Gastrocnemius medialis (tissue), 4 donors: ENCODE measurements at places on chromosomes 2 and 18. TPM values are rescaled to one million over a fixed set of nuclear protein-coding genes. Genes with fewer than 3 reads are reported as not detected.
A peak's percentile ranks its signal among the peaks of the same experiment; 100 is the strongest.

DNA sequence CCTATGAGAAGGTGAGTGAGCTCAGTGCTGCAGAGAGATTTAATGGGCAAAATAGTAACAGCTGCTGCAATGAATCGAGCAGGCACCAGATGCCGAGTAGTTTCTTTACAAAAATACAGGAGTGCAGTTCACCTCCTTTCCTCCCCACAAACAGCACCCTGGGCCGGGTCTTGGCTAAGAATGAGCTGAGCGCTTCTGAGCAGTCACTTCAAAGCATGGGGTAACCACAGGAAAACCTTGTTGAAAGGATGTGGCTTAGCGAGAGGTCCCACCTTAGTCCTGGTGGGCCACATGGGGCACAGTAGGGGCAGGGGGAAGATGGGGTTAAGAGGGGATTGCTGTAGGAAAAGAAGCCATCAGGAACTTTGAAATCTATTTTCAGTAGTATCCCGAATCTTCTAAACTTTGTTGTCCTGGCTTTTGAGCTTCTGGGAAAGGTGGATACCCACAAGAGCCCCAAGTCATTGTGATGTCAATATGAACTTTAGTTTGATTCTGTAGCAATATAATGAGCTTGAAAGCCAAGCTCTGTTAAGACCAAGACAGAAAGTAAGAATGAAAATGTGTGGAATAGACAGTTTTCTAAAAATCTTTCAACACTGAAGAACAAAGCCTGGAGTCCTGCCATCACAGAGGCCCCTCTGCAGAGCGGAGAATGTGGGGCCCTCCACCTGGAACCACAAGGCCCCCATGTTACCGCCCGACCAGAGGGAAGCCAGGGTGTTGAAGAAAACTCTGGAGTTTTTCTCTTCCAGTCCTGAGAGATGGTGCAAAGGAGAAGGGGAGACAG lies 101.0 kb upstream of the ZNF236 start:
- DNase-seq, result no peak

Gene PID1
- 18.5 TPM for total RNA-seq

Gene MC5R
- total RNA-seq, result not detected

- DNase-seq, result no peak
Observed at GRCh38 chr2:199404841-199405240, 52.9 kb downstream of the SATB2 start.

Gene METTL8
- 10.3 TPM for total RNA-seq

Gene NT5DC4
- not detected for total RNA-seq

DNA sequence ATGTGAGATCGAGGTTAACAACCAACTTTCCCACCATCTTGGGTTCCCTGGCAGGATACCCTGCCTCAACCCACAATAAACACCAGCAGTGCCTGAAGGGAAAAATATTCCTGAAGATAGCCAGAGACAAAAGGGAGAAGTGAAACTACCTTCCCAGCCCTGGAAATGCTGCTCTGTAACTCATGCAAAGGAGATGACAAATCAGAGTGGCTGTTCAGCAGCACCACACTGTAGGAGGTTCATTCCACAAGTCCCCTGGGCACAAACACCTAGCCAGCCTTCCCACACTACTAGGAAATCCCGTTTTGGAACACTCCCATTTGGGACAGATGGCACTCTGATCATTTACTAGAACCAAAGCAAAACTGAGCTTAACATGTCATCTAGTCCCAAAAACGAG lies 190.7 kb upstream of the RBBP8 start:
- DNase-seq, result no peak

GRCh38 chr2:106197878-106198277 lies 3.8 kb upstream of the UXS1 start:
- DNase-seq, result no peak

- DNase-seq, result no peak
Observed at GRCh38 chr18:7590826-7591560, 23.9 kb downstream of the PTPRM start.

Gene CRYGD
- not detected for total RNA-seq

DNA sequence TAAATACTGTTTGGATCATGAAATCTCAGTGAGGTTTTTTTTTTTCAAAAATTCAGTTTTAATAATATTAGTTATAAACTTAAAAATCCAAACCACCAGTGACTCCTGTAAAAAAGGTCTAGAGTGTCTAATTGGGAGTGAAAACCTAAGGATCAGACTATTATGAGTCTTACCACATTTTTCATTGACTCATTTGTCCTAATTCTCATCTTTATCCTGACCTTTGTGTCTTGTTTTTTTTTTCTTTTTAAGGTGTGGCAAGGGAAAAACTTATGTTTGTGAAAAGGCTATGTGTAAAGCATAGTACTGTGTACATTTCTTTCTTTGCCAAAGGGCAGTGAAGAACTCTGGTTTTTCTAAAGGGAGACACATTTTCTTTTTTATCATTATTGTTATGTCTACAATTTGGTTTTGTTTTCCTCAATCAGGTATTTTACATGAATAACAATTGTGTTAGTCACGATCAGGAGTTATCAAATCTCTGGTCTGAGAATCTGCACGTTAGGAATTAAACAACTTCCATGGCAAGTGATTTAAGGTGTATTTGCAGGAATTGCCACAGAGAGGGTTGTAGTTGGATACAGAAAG lies 52.6 kb downstream of the RHBDD1 start:
- DNase-seq, result no peak

DNA sequence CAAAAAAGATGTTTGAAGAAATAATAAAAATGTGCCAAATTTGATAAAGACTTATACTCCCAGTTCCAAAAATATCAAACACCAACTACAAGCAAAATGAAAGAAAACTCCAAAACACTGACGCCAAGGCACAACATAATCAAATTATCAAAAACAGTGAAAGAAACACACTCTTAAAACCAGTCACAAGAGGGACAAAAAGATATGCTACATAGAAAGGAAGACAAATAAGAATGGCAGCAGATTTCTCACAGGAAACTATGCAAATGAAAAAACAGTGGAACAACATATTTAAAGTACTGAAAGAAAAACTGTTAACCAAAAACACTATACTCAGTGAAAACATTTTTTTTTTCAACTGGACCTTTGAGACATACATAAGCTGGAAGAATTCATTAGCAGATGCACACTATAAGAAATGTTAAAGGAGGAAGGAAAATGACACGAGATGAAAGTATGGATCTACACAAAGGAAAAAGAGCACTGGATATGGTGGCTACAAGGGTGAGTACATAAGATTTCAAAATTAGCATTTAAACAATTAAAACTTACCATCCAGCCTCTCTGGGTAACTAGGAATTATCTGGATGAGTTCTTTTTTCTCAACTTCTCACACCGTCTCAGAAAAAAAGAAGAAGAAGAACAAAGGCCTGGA lies 94.0 kb upstream of the ACVR1C start:
- no peak for DNase-seq

- no peak for DNase-seq
Observed at GRCh38 chr2:11835403-11835802, 89.0 kb downstream of the LPIN1 start.

DNA sequence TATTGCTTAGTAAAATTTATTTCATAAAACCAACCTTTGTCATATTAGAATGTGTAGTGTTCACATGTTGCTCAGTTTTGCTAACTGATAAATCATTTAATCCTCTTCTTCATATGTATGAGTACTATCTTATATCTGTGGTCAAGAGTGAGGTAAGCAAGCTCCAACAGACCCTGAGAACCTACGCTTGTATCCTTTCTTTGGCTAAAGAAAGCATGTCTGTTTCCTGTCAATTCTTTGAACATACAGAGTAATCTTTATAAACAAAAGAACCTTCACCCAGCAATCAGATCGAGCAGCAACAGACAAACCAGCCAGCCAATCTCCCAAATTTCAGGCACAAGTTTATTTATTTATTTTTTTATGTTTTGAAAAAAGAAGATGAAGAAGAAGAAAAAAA lies 6.4 kb downstream of the ADCYAP1 start:
- DNase-seq, result no peak

- DNase-seq, result no peak
Observed at GRCh38 chr2:132757002-132757589, 87.1 kb upstream of the LYPD1 start.

DNA sequence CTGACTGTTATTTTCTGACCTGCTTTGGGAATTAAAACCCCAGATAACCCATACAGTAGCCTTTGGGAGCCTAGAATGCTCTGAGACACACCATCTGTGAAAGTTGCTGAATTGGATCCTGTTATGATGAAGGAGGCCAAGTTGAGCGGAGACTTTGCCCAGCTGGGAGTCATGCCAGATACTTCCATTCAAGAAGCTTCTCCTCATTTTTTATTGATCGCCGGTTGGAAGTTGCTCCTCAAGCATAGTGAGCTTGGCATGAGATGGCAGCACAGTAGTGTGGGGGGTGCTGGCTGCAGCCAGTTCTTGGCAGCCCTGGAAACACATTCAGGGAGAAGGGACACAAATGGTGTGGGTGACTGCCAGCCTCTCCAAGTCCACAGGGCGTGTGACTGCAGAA lies 270.7 kb upstream of the NRP2 start:
- peak; percentile 2 for DNase-seq

DNA sequence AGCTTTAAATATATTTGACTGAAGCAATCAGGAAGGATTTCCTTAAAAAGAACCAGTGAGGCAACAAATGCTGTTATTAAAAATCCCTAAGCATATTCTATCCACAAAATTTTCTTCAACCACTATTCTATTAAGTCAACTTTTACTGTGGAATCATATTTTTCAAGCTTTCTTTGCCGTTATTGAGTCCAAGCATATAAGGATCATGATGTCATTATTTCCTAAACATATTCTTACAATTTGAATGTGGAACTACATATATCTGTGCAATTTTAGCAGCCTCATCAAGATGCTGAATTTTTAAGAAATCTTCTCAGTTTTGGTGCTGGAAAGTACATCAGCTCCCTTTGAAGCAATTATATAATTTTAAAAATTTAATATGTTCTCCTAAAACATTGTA lies 5.6 kb downstream of the IFIH1 start:
- no peak for DNase-seq

GRCh38 chr2:131077182-131077846 lies 15.9 kb downstream of the FAM168B start:
- DNase-seq, result peak; percentile 53

Gene NGEF
- total RNA-seq, result 1.5 TPM

DNA sequence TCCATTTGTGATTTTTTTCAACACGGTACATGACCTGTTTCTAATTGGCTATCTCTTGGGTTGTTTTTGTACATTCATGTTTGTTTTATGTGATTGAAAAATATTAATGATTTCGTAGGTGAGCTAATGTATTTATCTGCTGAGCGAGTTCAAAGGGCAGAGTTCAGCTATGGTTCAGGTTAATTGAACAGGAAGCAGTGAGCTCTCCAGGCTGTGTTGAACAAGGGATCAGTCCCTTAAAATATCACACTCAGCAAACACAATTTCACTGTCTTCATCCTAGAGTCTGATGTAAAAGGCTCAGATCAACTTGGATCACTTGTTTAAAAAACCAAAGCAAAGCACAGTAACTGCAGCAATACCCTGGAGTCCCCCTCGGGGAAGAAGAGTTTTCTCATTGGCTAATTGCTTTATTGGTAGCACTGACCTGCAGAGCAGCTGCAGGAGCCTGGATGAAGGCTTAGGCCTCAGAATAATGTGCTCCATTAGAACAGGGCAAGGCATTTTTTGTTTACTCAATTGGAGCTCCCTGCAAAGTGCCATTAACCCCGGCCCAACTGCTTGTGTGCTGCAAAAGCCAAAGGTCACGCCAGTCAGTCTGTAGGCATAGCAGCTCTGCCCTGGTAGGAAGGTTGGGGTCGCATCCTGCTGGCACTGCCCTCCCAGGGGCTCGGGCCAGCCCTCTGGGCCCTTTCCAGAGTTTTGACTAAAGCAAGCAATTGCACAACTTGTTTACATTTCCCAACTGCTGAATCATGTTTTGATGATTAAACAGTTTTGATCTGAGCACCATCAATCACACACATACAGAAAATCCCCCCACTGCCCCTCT lies 10.5 kb downstream of the ONECUT2 start:
- DNase-seq, result no peak

Gene C2orf66
- total RNA-seq, result not detected

GRCh38 chr2:85017411-85018048 lies 46.6 kb downstream of the KCMF1 start:
- DNase-seq, result no peak

- no peak for DNase-seq
Observed at GRCh38 chr2:136386046-136386445, 268.1 kb upstream of the CXCR4 start.

GRCh38 chr18:73696698-73697097 lies 450.9 kb downstream of the FBXO15 start:
- DNase-seq, result no peak

Gene AOX1
- 39.3 TPM for total RNA-seq

GRCh38 chr18:24741965-24742724 lies 281.7 kb downstream of the HRH4 start:
- no peak for DNase-seq

DNA sequence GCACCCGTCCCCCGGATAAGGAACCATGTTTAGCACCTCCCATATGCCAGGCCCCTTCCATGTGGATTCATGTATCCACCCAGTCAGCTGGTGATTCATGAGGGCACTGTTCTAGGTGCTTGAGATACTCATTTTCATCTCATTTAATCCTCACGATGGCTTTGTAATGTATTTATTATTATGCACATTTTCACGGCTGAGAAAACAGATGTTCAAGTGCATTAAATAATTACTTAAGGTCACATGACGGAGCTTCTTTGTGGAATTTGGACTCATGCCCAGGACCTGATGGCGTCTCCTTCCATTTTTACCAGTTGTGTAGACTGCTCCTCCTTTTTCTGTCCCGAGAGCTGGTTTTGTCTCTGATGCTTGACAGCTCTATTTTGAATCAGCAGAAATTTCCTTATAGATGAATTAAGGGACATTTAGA lies 72.2 kb upstream of the RBM44 start:
- DNase-seq, result no peak

Gene KYNU
- total RNA-seq, result 2.0 TPM

Gene IL18R1
- 0.36 TPM for total RNA-seq

Gene SPATA3
- not detected for total RNA-seq

Gene FMNL2
- total RNA-seq, result 17.2 TPM

Gene PPP4R3B
- 20.6 TPM for total RNA-seq

Gene C18orf32
- 23.3 TPM for total RNA-seq

DNA sequence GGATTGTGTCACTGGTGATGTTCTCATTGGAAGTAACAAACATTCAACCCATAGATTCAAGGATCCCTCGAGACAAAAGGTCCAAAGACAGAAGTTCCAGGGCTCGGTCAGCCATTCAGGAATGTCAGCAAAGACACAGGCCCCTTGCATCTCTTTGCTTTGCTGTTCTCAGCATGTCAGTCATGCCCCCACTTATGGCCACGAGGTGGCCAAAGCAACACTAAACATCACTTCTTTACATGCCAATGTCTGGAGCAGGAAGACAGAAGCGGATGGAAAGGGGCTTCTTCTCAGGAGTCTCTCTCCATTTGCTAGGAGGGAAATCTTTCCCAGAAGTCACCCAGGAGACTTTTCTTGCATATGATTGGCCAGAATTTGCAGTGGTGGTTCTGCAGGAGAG lies 191.6 kb upstream of the SP5 start:
- DNase-seq, result no peak
